Effector CD4-positive, alpha-beta T cell (primary cell): ENCODE measurements at places on chromosomes 2 and 18.

- DNase-seq, result no peak
Measured at GRCh38 chr2:240996161-240996833, 2.1 kb upstream of the SNED1 start.

DNA sequence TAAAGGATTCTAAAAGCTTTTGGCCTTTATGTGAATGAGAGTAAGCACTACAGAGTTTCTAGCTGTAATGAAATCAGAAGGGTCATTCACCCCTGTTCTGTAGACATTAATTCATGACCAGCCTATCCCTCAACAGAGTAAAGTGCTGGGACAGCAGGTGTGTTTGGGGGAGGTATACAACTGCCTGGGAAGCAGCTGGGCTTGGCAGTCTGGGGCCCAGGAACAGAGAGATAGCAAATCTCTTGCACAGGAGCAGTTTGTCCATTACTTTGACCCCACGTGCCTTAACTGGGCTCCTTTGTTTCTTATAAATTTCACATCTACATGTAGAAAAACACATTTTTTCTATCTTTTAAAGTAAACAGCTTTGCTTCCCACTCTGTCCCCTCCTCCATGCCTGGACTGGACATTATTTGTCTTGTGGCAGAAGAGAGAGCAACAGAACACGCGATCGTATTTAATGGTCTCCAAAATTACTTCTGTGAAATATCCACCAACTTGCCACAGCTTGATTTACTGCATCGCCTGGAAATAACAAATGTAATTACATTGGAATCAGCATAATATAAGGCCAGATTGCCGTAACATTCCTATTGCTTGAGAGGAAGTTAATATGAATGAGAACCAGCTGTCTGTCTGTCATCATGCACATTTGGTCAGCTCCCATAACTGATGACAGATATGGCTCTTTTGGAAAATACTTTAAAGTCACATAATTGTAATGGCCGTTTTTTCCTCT, 263.8 kb downstream of the RBM43 start:
- no peak for DNase-seq

DNA sequence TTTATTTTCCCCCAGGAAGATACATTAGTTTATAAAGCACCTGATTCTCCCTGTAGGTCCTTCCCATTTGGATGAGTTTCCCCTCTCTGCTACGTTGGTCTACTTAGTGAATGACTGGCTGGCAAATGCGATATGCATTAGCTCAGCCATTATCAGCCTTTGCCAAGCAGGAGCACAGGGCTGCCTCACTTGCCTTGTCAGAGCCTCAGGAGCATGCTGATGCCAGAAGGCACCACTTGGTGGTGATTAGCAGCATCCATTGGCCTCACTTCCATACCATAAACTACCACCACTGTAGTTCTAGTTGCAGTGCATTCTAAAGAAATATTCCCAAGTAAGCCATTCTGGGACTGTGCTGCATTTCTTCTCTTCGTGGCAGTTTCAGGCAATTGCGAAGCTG, 442.8 kb upstream of the CHST9 start:
- DNase-seq, result no peak

- no peak for DNase-seq
Measured at GRCh38 chr2:197089655-197090054, 163.1 kb upstream of the PGAP1 start.

DNA sequence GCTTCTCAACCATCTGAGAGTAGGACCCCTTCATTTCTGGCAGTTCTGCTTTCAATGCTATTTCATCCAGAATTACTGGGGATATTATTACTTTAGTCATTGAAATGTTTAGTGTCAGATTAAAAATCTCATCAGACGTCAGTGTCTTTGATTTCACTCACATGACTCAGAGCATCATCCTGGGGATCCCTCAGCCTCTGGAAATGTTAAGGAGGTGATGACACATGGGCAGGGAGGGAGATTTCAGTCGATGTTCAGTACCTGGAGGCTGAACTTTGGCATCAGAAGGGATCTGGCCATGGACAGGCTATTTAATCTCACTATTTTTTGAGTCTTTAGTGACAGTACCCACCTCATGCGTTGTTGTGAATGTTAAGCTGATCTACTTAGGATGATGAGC, 39.1 kb downstream of the OSBPL6 start:
- DNase-seq, result no peak

DNA sequence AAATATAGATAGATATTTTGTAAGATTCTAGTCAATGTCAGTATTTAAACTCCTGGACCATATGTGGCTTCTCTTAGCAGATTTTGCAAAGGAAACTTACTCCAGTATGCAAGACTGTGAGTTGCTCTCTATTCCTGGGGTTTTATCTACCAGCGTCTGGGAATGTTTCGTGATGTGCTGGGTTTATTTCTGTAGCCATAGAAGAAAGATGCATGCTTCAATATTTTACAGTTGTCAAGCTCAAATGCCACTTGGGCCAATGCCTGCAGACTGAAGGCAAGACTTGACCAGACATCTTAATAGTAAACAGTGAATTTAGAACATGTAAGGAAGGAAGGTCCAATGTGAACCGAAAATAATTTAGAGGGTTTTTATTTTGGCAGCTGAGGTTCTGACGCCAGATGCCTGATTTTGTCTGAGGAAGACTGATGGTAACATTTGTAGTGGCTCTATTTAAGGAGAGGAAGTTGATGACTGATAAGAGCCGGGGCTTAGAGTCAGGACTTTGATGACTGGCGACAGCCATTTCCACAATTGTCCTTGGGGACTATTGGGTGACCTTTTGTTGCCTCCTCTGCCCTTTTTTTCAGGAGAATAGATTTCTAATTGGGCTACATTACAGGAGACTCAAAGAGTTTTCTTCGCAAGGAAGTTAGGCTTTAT, 154.3 kb downstream of the RAPGEF4 start:
- DNase-seq, result no peak
